ENCODE measurements at places on chromosomes 11 and 22. TPM values are rescaled to one million over a fixed set of nuclear protein-coding genes. Genes with fewer than 3 reads are reported as not detected.
A peak's percentile ranks its signal among the peaks of the same experiment; 100 is the strongest.

JHY gene
- 11.1 TPM for total RNA-seq

GRCh38 chr11:7651700-7652099 lies 21.6 kb downstream of the CYB5R2 start:
- DNase-seq = no peak

- no peak for DNase-seq
Measured at GRCh38 chr11:79561496-79561895, 120.7 kb upstream of the TENM4 start.

- DNase-seq = no peak
Measured at GRCh38 chr11:76810151-76810853, 27.1 kb downstream of the TSKU start.

TRPM5 gene
- total RNA-seq = 0.60 TPM

DNA sequence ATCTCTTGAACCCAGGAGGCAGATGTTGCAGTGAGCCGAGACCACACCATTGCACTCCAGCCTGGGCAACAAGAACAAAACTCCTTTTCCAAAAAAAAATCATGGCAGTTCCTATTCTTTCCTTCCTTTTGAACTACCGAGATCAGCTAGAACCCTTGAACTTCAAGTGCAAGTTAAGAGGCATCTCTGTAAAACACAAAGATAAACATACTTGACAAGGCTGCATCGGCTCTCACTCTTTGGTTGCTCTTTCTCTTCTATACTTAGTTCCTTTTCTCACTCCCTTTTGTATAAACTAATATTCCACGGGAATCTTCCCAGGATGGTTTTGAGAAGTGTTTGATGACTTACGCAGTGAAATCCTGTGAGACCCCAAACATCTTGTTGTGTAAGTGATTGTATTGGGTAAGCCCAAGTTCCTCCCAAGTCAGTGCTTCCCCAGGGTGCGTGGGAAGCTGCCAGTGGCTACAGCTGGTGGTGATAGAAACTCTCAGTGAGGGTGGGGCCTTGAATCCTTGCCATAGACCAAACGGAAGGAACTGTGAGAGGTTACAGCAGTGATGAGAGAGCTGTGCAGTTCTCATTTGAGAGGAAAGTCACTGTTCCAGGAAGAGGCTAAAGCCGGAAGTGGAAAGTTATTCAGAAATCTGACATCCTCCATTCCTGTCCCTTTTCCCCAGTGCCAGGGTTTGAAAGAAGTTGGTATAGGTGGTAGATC lies 24.1 kb upstream of the CDC42EP2 start:
- DNase-seq = peak; percentile 90

GRCh38 chr11:73225001-73225686 lies 7.1 kb downstream of the P2RY2 start:
- DNase-seq = no peak

RBMXL2 gene
- not detected for total RNA-seq

UBE2L6 gene
- total RNA-seq = 83.1 TPM

CELSR1 gene
- total RNA-seq = 44.0 TPM

GRCh38 chr11:47425611-47426010 lies 628 bp downstream of the PSMC3 start:
- DNase-seq = no peak

TMEM109 gene
- 86.8 TPM for total RNA-seq

GRM5 gene
- not detected for total RNA-seq

GRCh38 chr22:43627485-43628213 lies 184.5 kb downstream of the EFCAB6 start:
- no peak for DNase-seq

OOSP2 gene
- total RNA-seq = not detected

MIAT gene
- 4.7 TPM for total RNA-seq

DNA sequence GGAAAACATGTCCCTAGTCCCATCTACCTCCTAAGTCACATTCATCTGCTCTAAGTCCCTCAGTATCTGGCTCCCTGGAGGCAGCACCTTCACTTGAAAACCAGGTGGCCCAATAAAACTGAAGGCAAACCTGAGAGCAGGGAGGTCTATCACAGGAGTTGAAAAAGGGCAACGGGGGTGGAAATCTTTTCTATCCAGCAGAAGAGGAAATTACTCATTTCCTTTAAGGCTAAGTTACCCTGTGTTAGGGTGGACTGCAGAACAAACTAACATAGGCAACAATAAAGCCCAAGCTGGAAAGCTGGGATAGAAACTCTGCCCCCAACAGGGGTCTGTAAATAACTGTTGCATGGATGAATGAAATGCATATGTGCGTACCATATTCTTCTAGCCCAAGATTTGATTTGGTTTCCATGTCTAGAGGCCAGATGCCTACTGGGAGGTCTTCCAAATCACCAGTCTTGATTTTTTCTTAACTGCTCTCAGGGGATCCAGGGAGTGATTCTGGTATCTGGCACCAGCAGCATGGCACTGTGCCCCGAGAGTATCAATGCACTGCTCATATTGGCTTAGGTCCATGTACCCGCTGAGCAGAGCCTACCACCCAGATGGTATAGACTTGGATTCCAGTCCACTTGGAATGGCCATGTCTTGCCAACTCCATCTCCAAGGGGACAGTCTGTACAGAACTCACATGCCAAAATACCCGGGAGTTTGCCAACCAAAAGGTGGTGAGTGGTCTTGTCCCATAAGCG lies 350.0 kb upstream of the NCAM1 start:
- no peak for DNase-seq

GRCh38 chr22:31091106-31091975 lies 10.2 kb downstream of the SMTN start:
- DNase-seq = peak; percentile 72

GRCh38 chr11:125933030-125933813 lies 12.6 kb upstream of the VSIG10L2 start:
- no peak for DNase-seq

IL10RA gene
- total RNA-seq = 22.4 TPM

SMC1B gene
- total RNA-seq = 0.21 TPM

FAM180B gene
- total RNA-seq = 0.29 TPM

DNA sequence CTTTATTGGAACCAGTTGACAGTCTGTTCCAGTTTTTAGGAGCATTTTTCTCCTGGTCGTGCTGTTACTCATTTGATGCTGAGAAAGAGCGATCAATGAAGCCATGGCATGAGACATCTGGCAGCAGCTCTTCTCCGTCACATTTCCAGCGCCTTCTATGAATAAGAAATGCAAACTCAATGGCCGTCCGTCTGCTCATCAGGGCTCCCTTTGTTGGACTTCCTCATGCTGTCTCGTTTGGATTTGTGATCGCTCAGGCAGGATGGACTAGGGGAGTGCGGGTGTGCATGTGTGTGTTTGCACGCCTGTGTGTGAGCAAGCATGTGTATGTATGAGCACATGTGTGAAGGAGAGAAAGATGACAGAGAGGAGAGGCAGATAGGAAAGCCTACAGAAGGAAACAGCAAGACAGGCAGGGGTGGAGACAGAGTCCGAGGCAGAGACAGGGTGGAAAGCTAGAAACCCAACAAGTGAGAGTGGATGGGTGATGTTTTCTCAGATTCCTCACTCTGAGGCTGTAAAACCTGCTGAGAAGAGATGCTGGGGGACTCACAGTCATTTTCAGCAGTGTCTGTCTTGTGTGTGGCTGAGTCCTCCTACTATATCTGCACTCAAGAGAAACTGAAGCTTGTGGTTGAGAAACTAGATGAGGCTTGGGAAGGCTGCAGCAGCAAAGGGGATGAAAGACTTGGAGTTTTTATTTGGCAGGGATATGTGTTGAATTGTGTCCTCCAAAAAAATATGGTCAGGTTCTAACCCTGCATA lies 56.0 kb upstream of the CLMP start:
- no peak for DNase-seq

VWCE gene
- total RNA-seq = 4.1 TPM

APOL4 gene
- total RNA-seq = 34.4 TPM

- no peak for DNase-seq
Measured at GRCh38 chr11:132430429-132431062, 1060.1 kb downstream of the NTM start.

- DNase-seq = no peak
Measured at GRCh38 chr22:45603619-45604018, 68.0 kb upstream of the ATXN10 start.

DGCR6 gene
- 1.7 TPM for total RNA-seq

- DNase-seq = no peak
Measured at GRCh38 chr11:1119604-1120146, 38.1 kb upstream of the MUC5AC start.

- no peak for DNase-seq
Measured at GRCh38 chr11:60830478-60831142, 11.3 kb upstream of the CCDC86 start.

DNA sequence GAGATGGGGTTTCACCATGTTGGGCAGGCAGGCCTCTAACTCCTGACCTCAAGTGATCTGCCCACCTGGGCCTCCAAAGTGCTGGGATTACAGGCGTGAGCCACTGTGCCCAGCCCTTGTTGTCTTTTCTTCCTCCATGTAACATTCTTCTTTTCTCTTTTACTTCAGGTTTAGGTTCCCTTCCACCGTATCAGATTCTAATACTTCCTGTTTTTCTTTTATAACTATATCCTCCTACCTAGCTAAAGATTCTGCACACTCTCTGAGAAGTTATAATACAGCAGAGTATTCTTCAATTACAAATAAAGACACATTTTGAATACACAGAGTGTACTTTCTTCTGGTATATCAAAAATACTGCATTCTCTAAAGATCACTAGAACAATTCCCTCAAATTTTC lies 33.2 kb upstream of the GAB2 start:
- no peak for DNase-seq

DNA sequence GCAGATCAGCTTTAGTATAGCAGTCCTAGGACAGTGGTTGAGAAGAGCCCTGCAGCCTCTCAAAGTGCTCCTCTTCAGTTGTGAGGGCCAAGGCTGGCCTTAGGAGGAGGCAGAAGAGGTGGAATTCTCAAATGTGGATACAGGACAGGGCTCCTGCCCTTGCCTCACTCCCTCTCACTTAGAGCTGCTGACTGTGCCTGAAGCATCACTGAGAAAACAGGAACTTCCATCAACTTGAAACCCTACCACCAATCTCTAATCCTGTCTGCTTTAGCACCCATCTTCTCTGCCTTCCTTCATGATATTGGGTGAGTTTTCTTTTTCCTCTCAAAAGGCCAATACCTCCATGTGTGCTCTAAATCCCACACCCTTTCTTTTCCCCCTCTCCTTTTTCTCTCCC lies 14.4 kb upstream of the UCP3 start:
- no peak for DNase-seq

GRCh38 chr11:102843489-102843888 lies at the start of gene MMP3:
MMP3 (minus strand) TSS chr11:102843609; CDS start chr11:102843546, 63 bp downstream.
- no peak for DNase-seq

- DNase-seq = no peak
Measured at GRCh38 chr22:44529827-44530523, 31.9 kb upstream of the RTL6 start.

E2F8 gene
- 3.0 TPM for total RNA-seq

TP53AIP1 gene
- total RNA-seq = 0.49 TPM

GRCh38 chr11:114036147-114036811 lies 23.2 kb upstream of the ZBTB16 start:
- DNase-seq = peak; percentile 80

DNA sequence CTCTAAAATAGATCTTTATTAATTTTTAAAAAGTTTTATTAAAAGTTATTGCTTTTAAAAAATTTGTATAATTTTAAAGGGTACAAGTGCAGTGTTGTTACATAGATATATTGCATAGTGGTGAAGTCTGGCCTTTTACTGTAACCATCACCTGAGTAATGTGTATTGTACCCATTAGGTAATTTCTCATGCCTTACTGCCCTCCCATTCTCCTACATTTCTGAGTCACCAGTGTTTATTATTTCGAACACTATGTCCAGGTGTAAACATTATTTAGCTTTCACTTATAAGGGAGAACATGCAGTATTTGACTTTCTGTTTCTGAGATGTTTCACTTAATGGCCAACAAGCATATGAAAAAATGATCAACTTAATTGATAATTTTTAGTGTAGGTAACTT lies 2.3 kb downstream of the OR51G1 start:
- no peak for DNase-seq

DNA sequence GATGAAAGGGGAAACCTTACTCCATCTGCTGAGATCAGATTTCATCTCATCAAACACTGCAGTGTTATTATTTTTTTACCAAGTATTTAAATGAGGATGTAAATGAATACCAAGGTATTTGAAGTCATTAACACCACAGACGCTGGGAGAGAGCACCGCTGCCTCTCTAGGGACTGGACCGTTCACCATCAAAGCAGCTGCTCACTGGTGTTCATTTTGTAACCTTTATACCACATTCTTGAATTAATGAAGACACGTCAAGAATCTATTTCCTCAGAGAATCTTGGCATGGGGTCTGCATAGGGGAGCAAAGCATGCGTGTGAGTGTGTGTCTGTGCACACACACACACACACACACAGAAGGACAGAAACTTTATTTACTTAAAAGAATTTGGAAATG lies 15.6 kb downstream of the SIAE start:
- no peak for DNase-seq

GRCh38 chr11:75743711-75744563 lies 24.6 kb upstream of the DGAT2 start:
- no peak for DNase-seq

SCUBE2 gene
- 357 TPM for total RNA-seq

- DNase-seq = no peak
Measured at GRCh38 chr11:85955531-85955930, 100.3 kb downstream of the CCDC83 start.

- DNase-seq = no peak
Measured at GRCh38 chr11:69903211-69903610, 84.0 kb upstream of the FGF3 start.

DNA sequence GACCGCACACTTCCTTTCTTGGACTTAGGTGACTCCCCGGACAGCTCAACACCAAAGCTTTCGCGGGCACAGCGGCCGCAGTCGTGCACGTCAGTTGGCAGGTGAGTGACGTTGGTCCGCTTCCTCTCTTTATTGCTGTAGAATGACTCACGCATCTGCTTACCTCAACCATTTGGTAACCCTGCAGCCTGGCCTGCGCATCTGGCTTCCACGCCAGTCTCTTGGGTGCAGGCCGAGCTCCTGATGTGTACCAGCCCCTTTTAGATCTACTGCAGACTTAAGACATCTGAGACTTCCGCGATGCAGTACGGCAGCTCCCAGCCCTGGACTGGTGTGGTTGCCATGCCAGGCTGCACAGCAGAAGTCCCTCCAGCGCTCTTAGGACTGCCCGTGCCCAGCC lies 12.4 kb upstream of the TRMU start:
- DNase-seq = no peak

All from ureter (tissue), 1 donor.